ENCODE measurements at places on chromosomes 2 and 18.
A peak's percentile ranks its signal among the peaks of the same experiment; 100 is the strongest.

- DNase-seq, result peak; percentile 94
Measured at GRCh38 chr2:10042301-10043161, 819 bp upstream of the KLF11 start.

DNA sequence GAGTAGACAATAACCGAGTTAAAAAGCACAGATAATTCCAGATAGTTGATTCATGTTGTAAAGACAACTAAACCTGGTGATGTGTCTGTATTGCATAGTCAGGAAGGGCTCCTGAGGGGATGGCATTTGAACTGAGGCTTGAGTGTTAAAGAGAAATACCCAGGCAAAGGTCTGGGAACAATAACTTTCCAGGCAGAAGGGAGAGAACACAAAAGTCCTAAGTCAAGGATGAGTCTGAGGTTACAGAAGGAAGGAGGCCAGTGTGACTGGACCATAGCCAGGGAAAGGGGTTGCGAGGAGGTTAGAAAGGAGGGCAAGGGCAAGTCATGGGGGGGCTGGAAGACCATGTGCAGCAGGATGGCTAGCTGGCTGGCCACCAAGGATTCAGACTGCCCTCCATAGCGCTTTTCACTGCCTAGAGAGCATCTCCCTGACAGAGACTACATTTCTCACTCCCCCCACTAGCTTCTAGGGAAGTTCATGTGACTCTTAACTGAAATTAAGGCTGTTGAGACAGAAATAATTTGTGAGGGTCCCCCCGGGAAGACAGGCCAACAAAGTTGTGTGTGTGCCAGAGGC, 135.5 kb upstream of the CREB1 start:
- DNase-seq, result no peak

DNA sequence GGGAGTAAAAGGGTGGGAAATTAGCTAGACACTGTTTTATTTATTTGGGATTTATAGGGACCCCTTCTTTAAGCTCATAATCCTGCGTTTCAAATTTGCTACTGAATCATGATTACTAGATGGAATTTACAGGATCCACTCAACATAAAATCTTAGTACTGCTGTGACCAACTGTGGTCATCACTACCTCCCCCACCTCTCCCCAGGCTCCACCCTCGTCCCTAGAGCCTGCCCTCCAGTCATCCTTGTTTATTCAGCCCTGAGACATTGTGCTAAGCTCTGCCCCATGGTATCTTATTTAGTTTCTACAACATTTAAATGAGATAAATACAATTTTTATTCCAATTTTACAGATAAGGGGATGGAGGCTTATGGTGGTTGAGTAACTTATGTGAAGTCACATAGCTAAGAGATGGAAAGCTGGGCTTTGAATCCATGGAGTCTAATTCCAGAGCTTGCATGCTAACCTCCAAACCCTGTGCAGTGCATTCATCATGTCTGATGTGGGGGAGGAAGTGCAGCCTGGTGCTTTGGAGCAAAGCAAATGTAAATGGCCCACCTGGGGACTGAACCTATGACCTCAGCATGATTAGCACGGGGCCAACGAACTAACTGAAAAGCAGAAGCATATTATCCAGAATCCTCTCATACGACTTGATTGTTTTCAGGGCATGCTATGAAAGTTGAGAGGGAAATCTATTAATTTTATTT, 502.4 kb downstream of the TMEM182 start:
- DNase-seq, result no peak

DNA sequence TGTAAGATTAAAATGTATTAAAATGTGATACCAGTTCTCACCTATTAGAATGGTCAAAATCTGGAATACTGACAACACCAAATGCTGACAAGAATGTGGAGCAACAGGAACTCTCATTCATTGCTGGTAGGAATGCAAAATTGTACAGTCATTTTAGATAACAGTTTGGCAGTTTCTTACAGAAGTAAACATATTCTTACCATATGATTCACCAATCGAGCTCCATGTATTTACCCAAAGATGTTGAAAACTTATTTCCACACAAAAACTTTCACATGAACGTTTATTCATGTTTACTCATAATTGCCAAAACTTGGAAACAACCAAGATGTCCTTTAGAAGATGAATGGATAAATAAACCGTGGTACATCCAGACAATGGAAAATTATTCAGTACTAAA, 1193.5 kb upstream of the ACVR2A start:
- no peak for DNase-seq

DNA sequence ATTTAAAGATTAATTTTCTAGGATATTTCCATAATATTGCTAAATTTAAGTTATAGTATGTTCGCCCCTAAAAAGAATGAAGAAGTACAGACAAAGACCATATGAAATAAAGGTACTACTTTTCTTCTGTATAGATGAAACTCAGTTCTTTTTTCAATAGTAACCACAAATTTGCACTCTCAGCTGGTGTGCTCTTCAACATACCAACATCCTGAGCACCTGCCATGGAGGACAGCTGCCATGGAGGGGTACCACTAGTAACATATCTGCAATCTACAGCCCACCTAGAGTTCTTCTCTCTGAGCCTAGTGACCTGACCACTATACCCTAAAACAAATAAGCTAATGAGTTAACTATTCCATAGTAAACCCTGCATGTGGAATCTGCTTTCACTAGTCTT, 36.8 kb upstream of the ERCC3 start:
- DNase-seq, result no peak

DNA sequence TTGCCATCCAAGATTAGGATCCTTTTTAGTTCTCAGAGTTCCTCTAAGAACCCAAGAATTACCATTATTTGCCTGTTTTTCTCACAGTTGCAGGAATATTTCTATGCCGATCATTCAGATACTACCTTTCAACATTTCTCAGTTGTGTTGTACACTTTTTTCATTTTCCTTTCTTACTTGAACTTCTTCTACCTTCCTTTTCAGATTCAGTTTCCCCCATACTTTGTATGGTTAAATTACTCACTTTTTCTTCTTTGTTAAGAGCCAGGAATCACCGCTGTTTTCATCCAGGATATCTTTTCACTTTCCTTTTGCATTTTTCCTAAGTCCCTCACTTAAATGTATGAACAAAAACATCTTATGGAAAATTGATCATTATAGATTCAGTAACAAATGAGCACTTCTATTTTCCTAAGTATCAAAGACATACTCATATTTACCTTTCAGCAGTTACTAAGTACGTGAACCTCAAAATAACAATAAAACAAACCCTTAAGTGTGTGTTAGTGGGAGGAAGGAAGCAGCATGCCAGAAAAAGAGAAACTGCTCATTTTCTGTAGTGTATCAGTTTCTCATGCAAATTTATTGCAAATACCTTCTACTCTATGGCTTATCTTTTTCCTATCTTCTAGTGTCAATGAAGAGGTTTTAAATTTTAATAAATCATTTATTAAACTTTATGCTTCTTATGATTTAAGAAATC, 64.3 kb upstream of the STAT1 start:
- no peak for DNase-seq

GRCh38 chr2:26642429-26642828, 1.3 kb upstream of the CIB4 start:
- DNase-seq, result no peak

DNA sequence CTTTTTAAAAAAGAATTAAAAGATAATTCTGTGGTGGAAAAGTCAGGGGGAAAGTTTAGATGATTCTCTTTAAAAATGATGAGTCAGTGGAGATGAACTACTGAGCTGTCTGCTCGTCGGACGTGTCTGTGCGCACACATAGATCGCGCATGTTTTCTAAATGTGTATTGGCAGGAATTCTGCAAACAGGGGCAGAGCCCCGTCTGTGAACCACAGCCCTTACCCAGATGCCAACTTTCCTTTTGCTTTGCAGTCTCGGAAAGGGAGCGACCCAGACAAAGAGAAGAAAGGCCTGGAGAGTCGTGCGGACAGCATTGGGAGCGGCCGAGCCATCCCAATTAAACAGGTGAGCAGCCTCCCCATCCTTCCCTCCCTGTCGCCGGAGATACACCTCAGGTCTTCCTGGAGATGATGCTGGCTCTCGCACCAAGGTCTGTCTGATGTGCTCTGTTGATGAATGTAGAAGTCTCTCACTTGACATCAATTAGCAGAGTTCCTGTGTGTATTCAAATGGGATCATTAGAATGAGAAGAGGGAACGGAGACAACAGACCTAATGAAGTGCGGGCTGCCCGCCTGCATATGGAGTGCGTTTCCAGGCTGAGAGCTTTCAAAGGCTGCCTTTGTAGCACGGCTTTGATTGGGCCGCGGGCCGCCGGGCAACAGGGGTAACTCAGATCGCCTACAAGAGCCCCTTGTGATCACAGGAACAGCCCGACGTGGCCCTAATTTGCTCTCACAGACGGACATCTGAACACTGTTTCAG, 313.3 kb downstream of the AGAP1 start:
- no peak for DNase-seq

GRCh38 chr18:68418881-68419280, 296.0 kb downstream of the TMX3 start:
- no peak for DNase-seq

DNA sequence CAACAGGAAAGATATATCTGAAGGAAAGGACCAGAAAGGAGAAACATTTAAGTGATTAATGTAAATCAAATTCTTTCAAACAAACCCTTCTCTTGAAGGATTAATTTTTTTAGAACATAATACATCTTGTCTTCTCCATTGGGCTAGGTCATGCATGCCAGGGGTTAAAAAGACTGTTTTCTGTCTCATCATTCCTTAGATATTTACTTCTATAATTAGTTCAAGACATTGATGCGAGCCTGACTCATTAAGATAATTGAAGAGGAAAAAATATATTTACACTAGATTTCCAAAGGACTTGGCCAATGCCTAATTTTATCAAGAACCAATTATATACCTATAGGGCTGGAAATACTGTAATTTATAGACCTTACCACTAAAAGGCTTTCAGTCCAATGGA, 166.6 kb upstream of the SETBP1 start:
- DNase-seq, result no peak
